Stimulated activated CD4-positive, alpha-beta T cell treated with anti-CD3 and anti-CD28 coated beads, Interleukin-12 subunit alpha, Interleukin-12 subunit beta, amount 100 ng/mL, for 48 hours (primary cell): ENCODE measurements at places on chromosomes 16 and 17.

DNA sequence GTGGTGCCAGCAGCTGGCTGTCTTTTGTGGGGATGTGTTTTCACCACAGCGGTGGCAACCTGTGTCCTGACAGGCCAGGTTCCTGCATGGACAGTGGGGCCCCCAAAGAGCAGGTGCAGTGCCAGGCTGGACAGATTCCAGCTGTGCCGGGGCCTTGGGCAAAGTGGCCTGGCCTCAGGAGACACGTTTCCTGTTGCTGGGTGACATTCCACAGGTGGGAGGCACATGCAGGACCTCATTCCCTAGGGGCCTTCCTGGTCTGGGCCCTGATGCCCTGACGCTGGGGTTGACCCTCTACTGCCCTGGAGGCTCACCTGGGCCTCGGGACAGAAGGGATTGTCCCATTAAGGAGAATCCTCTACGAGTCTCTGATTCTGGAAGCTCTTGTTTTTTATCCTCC, 182.4 kb downstream of the RAB11FIP4 start:
- no peak for DNase-seq

GRCh38 chr17:27581016-27581415, 50.0 kb upstream of the LGALS9 start:
- DNase-seq: no peak

DNA sequence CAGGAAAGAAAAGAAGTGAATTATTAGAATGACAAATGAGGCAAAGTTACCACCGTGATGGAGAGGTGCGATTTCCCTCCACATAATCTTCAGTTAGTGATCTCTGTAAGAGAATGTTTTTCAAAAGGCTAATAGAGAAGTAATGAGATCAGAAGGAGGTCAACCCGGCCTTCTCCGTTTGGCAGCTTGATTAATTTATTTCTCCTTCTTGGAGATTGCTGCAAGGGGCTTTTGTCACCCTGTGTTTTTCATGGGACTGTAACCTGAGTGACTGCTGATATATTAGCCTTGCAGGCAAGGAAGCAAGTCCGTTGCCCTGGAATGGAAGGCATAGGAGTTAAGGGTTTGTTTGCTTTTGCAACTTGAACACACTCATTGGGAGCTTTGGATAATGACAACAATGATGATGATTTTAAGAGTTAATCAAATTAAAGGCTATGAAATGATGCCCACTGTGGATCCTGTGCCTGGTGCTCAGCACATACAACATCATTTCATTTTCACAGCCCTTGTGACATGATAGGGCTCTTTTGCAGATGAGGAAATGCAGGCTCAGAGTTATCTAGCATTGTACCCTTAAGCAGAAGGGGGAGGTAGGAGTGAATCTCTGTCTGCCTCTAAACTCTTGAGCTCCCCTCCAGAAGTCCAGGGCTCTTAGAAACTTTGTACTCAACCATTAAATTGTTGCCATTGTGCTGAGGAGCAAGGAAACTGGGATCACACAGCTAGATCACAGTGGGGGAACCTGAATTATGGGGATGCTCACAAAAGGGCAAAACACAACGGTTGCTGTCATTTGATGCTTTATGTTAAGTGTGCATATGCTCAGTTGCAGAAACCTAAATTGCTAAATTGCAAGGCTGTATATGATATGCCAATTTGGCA, 226.3 kb downstream of the WWOX start:
- no peak for DNase-seq

- no peak for DNase-seq
These were observed 54.2 kb downstream of the LDHD start for GRCh38 chr16:75062135-75062975.

- DNase-seq: no peak
These were observed 19.3 kb upstream of the RAI1 start for GRCh38 chr17:17661834-17662385.

GRCh38 chr17:47802341-47803022, 19.1 kb downstream of the OSBPL7 start:
- DNase-seq: peak; percentile 38

- peak; percentile 68 for DNase-seq
These were observed 44.0 kb downstream of the PRAC1 start for GRCh38 chr17:48678141-48678971.
